Stimulated activated CD4-positive, alpha-beta T cell treated with anti-CD3 and anti-CD28 coated beads, Interleukin-1b, Interleukin-23, amount 100 ng/mL, for 24 hours (primary cell): ENCODE measurements at places on chromosomes 4 and X.

- DNase-seq: no peak
These were observed 257.8 kb downstream of the FAT4 start for GRCh38 chr4:125572601-125573000.

- DNase-seq: no peak
These were observed 198.4 kb downstream of the NR3C2 start for GRCh38 chr4:148243837-148244236.

DNA sequence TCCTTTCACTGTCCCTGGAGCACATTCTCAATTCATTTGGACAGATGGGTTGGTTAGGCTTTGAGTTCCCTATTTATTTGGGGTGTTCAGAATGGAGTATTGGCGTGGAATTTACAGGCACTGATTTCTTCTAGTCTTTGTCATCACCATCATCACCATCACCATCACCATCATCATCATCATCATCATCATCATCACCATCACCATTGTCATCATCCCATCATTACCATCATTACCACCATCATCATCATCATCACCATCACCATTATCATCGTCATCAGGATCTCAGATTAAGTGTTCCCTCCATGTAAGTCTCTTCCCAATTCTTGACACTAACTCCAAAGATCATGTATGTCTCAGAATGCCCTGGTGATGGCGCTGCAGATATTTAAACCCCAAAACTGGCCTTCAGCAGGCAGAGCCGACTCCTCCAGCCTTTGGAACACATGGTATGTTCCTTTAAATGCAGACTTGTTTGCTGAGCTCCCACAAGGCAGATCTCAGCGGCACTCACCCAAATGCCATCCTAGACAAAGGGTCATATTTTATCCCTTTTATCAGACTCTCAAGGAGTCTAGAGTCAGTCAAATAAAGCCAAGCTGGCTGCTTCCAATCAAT, 19.8 kb upstream of the FAM9A start:
- DNase-seq: no peak

DNA sequence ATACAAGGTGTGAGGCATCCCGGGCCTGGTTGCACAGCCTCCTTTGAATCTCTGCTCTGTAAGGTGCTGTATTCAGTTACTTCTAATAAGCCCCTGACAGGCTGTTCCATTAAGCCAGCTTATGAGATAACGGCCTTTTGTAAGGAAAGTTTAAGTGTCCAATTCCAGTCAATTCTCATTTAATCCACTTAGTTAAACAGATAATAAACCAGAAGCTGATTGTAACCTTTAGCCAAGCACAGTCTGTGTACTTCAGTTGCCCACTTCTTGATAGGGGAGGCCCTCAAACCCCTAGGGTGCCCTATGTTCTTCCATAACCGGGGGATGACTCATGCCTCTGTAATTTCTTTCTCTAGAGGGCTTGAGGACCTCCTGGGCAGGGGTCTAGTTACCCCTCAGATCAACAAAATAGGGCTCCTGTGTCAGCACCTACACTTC, 63.4 kb downstream of the RASL11B start:
- no peak for DNase-seq

DNA sequence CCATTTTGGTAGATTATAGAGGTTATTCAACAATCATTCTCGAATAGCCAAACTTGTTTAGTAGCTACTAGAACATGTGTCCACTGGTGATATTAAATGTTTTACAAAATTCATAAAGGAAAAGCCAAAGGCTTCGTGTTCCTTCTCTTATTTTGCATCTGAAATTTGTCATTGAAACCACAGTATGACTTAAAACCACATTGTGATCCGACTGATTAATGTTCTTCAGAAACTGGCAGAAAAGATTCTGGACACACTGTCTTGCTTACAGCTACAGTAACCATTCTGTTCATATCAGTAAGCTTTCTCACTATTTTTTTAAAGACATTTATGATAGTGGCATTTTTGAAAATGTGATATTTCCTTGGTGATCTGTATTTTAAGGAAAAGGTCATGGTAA, 2.6 kb upstream of the SMARCA1 start:
- DNase-seq: no peak

- DNase-seq: no peak
These were observed 6.9 kb upstream of the RAP2C start for GRCh38 chrX:132226169-132226568.

GRCh38 chrX:111850975-111851374, 25.0 kb upstream of the TRPC5OS start:
- DNase-seq: no peak

DNA sequence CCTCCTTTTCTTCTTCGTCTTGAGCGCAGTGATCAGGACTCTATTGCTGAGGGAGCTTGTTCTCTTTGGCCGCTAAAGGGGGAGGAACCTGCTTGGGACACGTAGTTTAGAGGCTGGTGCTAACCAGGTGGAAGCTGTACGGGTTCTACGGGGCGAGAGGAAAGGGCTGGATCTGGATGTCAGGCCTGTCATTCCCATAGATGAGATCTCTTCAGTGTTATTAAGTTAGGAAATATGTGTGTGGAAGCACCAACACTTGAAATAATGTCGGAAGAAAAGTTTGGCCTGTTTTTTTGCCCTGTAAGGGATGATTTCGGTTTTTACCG, 643 bp downstream of the SRP72 start:
- no peak for DNase-seq

GRCh38 chr4:76781698-76782595, 116.0 kb downstream of the SOWAHB start:
- DNase-seq: no peak

GRCh38 chr4:156779042-156779441, 192.6 kb downstream of the PDGFC start:
- DNase-seq: no peak

- no peak for DNase-seq
These were observed 60.1 kb upstream of the S100G start for GRCh38 chrX:16589826-16590225.

GRCh38 chr4:168317621-168318020, 931 bp downstream of the DDX60 start:
- no peak for DNase-seq

GRCh38 chrX:69182818-69183380, 17.6 kb upstream of the PJA1 start:
- no peak for DNase-seq

DNA sequence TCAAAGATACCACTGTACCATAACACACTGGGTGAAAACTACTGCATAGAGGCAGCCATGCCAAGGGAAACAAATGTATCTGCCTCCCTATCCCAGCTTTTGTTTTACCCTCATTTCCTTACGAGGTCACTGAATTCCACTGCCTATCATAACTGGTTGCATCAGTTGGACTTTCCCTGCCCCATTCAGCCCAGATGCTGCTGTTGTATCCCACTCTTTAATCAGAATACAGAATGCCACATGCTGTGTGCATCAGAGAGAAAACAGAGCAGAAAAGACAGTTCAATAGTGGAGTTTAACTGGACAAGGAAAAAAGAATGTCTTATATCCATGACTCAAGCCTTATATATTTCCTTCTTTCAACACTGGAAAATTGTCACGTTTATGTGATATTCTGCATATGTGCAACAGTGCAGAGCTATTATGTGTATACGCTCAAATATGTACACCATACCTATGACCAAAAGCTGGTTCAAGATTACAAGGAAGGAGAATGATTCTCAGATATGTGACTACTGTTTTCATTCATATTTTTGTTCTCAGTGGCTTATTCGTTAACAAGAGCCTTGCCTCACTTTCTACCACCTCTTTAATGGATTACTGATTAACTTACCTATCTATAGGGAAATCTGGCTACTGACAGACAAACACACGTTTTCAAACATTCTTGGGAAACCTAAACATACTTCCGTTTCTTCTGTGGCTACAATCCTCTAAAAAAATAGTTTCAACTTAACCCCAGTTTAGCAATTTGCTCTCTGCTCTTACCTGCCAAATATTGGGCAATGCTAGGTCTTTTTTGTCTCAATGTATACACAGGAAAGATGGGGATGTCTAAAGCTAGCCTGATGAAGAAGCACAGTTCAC, 378.9 kb downstream of the SMARCA1 start:
- DNase-seq: no peak

DNA sequence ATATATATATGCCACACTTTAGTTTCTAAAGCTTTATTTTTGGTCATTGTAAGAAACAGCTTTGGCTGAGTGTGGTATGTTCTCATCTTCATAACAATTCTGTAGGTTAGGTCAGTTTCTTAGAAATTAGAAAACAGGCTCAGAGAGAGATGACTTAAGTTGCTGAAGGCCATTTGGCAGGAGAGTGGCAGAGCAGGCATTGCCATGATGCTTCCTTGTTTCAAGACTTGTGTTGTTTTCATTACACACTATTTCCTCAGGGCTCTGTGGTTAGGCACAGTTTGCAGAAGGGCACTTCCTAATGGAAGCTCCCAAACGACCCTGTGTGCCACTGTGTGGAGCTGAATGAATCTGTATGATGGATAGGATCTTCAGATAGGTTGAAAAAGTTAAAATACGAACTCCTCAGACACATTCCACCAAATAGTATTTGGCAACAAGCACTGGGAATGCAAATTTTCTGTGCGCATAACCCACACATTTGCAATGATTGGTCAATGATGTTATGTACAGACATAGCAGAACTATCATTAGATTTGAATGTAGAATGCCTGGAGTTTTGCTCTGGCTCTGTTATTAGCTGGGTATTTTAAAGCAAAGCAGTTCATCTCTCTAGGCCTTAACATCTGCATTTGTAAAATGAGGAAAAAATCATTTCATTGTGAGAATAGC, 274.3 kb upstream of the HS3ST1 start:
- DNase-seq: no peak

- no peak for DNase-seq
These were observed 181.6 kb downstream of the PCDH7 start for GRCh38 chr4:30901461-30902451.

DNA sequence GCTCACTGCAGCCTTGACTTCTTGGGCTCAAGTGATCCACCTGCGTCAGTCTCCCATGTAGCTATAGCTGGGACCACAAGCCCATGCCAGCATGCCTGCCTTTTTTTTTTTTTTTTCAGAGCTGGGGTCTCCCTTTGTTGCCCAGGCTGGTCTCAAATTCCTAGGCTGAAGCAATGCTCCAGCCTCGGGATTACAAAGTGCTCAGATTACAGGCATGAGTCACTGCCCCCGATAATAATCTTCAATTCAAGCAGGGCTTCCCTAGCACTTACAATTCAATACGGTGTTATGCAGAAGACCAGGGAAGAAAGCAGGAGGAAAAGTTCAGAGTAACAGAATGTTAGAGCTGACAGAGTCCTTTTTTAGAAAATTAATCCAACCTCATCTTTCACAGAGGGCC, 26.1 kb downstream of the OTOP1 start:
- no peak for DNase-seq

GRCh38 chrX:40108959-40109287, 11.2 kb upstream of the BCOR start:
- no peak for DNase-seq

GRCh38 chrX:133570549-133570948, 155.3 kb upstream of the GPC4 start:
- no peak for DNase-seq

- no peak for DNase-seq
These were observed 34.4 kb downstream of the PTTG2 start for GRCh38 chr4:37994569-37994968.

DNA sequence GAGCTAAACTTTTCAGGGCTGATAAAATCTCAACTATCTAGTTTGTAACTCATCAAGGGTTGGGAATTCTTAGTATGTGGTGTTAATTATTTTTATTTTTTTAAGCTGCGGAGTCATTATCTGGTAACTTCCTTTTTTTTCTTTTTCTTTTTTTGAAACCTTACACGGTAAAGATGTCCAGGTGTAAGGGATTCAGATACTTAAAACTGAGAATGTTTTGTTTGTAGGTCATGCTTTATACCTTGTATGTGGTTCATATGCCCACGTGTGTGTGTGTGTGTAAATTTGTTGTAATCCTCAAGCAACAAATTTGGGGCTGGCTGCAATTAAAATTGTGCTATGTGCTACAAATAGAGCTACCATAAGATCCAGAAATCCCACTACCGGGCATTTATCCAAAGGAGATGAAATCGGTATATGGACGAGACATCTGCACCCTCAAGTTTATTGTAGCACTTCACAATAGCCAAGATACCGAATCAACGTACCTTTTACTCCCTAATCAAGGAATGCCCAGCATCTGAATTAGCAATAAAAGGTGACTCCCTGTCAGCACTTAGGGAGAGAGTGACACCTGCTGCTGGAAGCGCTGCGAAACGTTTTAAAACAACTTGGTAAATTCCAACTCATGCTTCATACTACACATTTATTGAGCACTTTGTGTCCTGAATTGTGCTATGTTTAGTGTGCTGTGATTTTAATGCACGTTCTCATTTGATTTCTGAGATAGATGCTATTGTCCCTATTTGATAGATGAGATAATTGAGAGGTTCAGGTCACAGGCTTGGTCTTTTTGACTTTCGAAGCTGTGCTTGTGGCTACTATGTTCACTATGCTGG, 16.1 kb downstream of the MSMO1 start:
- DNase-seq: no peak

GRCh38 chrX:155070663-155070974, 317 bp downstream of the CMC4 start:
- no peak for DNase-seq

DNA sequence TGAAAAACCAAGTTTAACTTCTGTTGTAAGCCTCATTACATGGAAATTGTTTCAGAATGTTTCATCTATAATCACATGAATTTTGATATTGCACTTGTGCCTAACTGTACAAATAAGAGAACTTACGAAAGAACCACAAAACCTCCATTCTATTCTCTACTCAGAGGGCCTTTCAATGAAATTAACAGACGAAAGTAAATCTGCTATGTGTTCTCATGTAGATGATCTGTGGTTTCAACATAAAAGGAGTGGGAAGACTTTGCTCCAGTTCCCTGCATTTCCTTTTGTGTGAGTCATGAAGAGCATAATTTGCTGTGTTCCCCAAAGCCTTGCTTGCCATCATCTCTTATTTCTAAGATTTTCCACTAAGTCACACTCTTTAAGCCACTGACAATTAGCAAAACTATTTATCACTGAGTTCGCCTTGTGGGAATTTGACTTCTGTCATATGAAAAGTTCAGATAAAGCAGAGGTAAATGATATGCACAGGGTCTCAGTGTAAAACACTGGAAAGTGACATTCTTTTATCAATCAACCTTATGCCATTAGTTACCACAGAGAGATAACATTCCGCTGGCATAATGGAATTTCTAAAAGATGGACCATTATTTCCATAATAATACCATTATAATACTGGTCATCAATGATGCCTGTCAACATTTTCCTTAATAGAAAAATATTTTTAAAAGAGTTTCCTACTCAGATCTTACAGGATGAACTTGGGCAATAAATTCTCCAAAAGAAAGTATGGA, 329.8 kb downstream of the NR3C2 start:
- DNase-seq: no peak

DNA sequence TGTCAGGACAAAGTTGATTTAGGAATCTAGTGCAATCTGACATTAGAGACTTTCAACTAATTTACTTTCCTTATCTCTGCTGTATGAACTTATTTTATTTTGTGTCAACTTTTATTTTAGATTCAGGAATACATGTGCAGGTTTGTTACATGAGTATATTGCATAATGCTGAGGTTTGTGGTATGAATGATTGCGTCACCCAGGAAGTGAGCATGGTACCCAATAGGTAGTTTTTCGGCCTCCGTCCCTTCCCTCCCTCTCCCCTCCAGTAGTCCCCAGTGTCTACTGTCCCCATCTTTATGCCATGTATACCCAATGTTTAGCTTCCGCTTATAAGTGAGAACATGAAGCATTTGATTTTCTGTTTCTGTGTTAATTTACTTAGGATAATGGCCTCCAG, 68.7 kb upstream of the TEX13D start:
- no peak for DNase-seq
